ENCODE measurements at places on chromosomes 16 and 17.

GRCh38 chr17:282912-283882 lies 69.4 kb downstream of the RPH3AL start:
- DNase-seq, result no peak

- no peak for DNase-seq
These were observed 10.1 kb downstream of the COPZ2 start for GRCh38 chr17:48027322-48027981.

DNA sequence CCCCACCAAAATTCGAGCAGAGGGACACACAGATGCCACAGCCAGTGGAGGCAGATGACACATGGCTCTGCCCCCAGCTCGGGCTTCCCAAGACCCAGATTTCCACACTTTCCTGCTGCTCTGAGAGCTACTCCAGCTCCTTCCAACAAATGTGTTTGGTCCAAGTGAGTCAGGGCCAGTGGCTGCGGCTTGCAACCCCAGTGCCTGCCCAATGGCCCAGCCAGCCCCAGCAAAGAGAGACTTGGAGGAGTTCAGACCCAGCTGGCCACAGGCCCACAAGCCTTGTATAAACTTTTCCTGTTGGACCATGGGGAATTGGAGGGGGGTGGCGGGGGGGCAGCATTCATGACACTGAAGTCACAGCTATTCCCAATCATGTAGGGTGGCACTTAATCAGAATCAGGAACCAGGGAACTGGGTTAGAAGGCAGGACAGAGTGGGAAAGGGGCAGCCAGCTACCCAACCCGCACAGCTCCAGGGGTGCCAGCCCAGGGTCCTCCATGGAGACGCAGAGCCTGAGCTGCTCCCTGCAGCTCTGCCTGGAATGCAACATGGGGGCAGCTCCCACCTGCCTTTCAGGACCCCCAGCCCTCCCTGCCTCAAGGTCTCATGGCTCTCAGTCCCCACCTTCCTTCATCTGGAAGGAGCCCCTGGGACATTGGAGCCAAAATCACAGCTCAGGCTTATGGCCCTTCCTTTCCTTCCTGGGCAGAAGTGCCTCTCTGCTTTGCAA lies 17.5 kb upstream of the C16orf78 start:
- no peak for DNase-seq

GRCh38 chr17:17587614-17588337 lies 3.7 kb downstream of the PEMT start:
- DNase-seq, result no peak

GRCh38 chr17:48588528-48588927 lies 1.5 kb downstream of the HOXB3 start:
- DNase-seq, result no peak

- DNase-seq, result no peak
These were observed 2.9 kb upstream of the CRYBA1 start for GRCh38 chr17:29243792-29244191.

Data from stimulated activated CD8-positive, alpha-beta memory T cell treated with anti-CD3 and anti-CD28 coated beads, Interleukin-12 subunit alpha, Interleukin-12 subunit beta, amount 100 ng/mL, for 4 hours (primary cell).